HFFc6 (cell line): ENCODE measurements at places on chromosomes 7 and 10. TPM values are rescaled to one million over a fixed set of nuclear protein-coding genes. Genes with fewer than 3 reads are reported as not detected.

CALML3 gene
- total RNA-seq: not detected in 3 replicates

CCDC172 gene
- total RNA-seq: not detected in 2 replicates

LDB3 gene
- total RNA-seq: 0.52 to 0.93 TPM (median 0.61 TPM) in 3 replicates

KAT6B gene
- 24.5 and 25.2 TPM in 2 replicates for total RNA-seq

TDRD1 gene
- not detected in 3 replicates for total RNA-seq

NKX2-3 gene
- not detected in 2 replicates for total RNA-seq

MICALL2 gene
- total RNA-seq: 15.1 to 22.8 TPM (median 15.2 TPM) in 3 replicates

SLC16A9 gene
- total RNA-seq: not detected in 3 replicates

DNA sequence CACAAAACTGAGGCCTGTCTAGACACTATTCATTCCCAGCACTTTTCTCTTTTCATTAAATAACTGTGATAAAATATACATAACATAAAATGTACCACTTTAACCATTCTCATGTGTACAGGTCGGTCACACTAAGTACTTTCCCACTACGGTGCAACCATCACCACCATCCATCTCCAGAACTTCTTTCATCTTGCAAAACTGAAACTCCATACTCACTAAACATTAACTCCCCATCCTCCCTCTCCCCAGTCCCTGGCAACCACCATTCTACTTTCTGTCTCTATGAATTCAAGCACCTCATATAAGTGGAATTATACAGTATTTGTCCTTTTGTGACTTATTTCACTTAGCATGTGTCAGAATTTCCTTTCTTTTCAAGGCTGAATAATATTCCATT, 53.0 kb downstream of the ARHGAP12 start:
- no peak overlapping the region for H3K4me3 ChIP-seq
- no peak overlapping the region for H3K27ac ChIP-seq
- no peaks in the 10 kb centered on the region for H3K36me3 ChIP-seq

DNA sequence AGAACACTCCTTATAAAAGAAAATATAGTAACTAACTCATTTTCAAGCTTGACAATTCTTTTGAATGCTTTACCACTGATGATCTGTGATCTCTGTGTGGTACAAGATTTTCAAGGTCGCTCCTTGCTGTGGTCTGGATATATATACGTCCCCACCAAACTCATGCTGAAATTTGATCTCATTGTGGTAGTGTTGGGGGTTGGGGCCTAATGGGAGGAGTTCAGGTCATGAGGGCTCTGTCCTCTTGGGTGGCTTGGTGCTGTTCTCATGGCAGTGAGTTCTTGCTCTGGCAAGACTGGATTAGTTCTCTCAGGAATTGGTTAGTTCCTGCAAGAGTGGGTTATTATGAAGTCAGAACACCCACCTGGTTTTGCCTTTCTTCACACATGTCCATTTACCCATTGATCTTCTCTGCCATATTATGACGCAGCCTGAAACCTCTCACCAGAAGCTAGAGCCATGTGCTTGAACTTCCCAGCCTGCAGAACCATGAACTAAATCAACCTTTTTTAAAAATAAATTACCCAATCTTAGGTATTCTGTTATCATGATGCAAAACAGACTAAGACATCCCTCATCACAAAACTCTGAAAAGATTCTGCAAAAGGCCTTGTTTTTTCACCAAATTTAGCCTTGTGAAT, 8.3 kb upstream of the EDRF1 start:
- H3K36me3 ChIP-seq: no peaks in the 10 kb centered on the region
- H3K4me3 ChIP-seq: no peak overlapping the region
- no peak overlapping the region for H3K27ac ChIP-seq
- H3K27me3 ChIP-seq: peaks cover 3% of the 10 kb centered on the region
- no peak for DNase-seq

DNA sequence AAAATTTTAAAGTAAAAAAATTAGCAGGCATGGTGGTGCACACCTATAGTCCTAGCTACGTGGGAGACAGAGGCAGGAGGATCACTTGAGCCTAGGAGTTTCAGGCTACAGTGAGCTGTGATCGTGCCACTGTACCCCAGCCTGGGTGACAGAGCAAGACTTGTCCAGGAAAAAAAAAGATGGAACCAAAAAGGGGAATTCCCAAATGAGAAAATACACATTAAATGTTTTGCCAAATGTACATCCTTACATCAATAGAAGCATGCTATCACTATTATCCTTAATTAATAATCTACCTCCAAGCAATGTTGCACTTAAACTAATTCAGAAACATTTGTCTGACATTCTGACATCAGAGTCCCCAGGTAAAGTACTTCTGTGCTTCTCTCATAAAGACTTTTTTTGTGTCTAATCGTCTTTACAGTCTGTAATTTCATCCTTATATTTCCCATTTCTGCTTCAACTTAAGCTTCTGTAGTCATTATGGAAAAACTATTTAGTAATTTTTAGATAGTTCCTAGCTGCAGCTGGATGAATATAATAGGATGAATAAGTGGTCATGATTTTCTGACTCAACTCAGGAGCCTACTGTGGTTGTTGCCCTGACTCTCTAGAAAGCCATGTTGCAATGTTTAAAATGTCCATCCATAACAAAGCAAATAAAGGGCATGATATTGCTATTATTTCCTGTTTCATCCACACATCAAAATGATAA, 57.7 kb downstream of the MYPN start:
- no peaks in the 10 kb centered on the region; the same call in 1 of the 2 replicates for H3K27me3 ChIP-seq
- peaks cover 69% of the 10 kb centered on the region for H3K36me3 ChIP-seq
- no peak for DNase-seq

DNA sequence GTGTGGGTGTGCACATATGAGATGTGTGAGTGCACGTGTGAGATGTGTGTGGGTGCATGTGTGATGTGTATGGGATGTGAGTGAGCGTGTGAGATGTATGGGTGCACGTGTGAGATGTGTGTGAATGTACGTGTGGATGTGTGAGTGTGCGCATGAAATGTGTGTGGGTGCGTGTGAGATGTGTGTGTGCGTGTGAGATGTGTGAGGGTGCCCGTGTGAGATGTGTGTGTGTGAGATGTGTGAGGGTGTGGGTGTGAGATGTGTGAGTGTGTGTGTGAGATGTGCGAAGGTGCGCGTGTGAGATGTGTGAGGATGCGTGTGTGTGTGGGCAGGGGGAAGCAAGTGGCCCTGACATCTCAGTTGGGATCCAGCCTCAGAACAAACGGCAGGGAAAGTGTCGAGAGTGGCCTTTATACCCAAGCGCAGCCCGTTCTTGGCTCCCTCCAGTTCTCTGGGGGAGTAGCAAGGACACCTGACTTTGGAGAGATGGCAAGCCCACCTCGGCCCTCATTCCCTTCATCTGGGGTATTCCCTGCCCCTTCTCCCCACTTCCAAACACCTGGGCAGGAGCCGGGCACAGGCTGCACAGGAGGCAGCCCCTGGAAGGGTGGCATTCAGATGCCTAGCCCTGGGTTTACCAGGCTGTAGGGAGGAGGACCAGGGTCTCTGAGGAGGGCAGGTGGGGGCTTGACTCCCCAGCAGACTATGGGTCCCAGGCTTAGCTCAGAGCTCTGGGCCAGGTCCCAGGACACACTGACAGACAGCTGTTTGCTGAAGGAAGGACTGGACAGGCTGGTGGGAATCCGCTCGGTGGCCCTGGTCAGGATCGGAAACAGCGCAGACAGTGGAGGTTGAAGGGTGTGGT, 31.6 kb downstream of the PPIF start:
- H3K27ac ChIP-seq: no peak overlapping the region
- peaks cover 4% of the 10 kb centered on the region for H3K36me3 ChIP-seq
- no peak for DNase-seq
- peaks cover 53% of the 10 kb centered on the region for H3K4me1 ChIP-seq

DNA sequence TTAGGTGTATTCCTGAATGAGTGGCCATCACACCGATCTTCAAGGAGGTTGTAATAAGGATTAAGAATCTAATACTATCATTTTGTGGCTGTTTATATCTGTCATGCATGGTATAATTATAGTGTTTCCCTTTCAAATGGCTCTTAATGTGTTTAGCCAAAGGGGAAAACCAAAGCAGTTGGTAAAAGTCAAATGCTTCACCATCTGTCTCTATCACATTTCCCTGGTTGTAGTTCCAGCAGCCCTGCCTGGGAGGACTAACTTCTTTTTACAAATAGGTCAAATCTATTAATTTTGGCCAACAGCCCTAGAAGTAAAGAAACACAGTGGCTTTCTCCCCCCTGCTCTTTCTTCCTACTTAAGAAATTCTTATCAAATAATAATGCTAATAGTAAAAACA, 56.7 kb downstream of the ZNF365 start:
- peaks cover 10% of the 10 kb centered on the region; the same call in 1 of the 2 replicates for H3K36me3 ChIP-seq
- no peak for DNase-seq
- peaks cover 59% of the 10 kb centered on the region for H3K4me1 ChIP-seq
- H3K4me3 ChIP-seq: no peak overlapping the region
- H3K27ac ChIP-seq: no peak overlapping the region
